ENCODE measurements at places on chromosomes 11 and 22. TPM values are rescaled to one million over a fixed set of nuclear protein-coding genes. Genes with fewer than 3 reads are reported as not detected.

SH3BP1 gene
- 2.9 TPM for total RNA-seq

DNA sequence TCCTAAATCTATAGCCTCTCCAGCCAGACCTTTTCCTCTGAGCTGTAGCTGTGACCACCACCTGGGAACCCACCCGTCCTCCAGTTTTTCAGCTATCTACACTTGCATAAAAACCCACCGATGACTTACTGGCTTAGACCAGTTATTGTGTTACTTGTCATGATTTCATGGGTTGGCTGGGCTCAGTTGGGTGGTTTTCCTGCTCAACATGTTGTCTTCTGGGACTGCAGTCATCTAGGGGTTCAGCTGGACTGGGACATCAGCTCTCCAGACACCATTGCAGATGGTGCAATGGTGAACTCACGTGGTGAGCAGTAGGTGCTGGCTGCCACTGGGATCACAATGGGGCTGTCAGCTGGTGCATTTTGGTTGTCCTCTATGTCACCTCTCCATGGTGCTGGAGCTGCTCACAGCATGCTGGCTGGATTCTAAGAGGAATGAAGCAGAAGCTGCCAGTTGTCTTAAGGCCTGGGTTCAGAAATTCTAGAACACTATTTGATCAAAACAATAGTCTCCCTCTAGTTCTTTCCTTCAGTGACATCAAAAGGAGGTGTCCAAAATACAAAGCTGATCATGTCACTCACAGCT is 1.3 kb upstream of the SYT13 start:
- no peak for ATAC-seq

KRTAP5-11 gene
- not detected for total RNA-seq

KRTAP5-8 gene
- total RNA-seq = 0.27 TPM

- no peak for ATAC-seq
Measured at GRCh38 chr22:48520884-48521588, 1306.6 kb downstream of the BRD1 start.

SMIM35 gene
- total RNA-seq = not detected

MYRF gene
- total RNA-seq = 0.12 TPM

KIRREL3 gene
- 0.54 TPM for total RNA-seq

GRCh38 chr22:23548501-23549197 is 31.4 kb downstream of the IGLL1 start:
- no peak for ATAC-seq

DNA sequence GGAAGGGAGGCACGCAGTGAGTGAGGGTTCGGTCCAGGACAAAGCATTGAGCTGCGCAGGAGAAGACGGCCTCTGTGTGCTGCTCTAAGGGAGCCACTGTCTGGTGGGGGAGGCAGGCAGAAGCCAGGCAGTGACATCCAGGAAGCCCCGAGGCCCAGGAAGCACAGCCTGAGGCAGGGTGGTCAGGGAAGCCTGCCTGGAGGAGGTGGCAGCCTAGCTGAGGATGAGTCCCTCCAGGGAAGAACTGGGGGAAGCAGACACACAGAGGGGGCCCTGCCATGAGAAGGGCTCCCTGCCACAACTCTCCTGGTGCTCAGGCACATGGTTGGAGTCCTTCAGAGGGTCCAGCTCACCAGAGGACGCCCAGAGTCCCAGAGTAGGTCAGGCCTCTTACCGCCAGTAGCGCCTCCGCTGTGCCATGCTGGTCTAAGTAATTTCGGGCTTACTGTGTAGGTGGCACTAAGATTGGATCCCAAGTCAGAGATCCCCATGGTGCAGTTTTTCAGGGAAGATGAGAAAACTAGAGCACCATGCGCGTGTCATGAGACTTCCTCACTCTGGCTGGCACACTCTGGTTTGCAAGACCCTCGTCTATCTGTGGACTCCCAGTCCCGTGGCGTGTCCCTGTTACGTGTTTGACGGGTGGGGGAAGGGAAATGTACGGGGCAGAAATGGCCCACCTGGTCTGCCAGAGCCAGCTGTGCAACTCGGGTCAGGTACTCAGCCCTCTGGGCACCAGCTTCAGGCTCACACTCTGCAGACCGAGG is 887.2 kb downstream of the BRD1 start:
- no peak for ATAC-seq

SAC3D1 gene
- total RNA-seq = 13.6 TPM

DNA sequence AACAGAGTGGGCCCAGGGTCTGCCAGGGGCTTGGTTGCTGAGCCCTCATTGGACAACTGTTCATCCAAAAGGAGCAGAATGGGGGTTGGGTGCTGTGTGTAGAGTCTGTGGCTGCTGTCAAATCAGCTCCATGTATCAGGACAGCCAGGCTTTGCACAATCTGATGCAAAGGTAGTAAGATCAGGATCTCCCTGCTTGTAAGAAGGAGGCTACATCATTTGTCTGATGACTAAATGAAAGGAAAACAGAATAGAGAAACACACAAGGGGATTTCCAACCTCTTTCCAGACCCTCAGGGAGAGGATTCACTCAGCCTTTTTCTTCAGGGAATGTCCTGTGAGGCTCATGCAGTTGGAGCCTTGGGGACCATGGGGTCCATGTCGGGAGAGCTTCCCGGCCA is 7.2 kb downstream of the MICAL2 start:
- ATAC-seq = no peak

- ATAC-seq = peak; percentile 31
Measured at GRCh38 chr22:40919446-40919845, 31.7 kb upstream of the RBX1 start.

- ATAC-seq = no peak
Measured at GRCh38 chr11:31796499-31797189, 14.5 kb downstream of the PAX6 start.

DNA sequence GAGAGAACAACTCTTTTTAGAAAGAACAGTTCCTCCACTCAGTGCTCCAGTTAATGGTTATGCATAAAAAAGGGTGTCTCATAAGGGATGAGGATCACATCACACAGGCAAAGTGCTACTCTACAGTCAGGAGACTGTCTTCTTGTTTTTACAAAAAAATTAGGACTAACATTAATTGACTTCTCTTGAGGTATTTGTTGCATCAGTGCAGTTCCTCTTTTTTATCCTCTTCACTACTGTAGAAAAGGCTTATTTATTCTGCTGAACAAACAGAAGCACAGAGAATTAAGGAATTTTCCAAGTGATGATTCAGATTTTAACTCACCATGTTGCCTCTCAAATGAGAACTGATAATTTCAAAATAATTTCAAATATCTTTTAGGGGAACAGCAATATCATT is 1.9 kb downstream of the MMP8 start:
- ATAC-seq = no peak

DNA sequence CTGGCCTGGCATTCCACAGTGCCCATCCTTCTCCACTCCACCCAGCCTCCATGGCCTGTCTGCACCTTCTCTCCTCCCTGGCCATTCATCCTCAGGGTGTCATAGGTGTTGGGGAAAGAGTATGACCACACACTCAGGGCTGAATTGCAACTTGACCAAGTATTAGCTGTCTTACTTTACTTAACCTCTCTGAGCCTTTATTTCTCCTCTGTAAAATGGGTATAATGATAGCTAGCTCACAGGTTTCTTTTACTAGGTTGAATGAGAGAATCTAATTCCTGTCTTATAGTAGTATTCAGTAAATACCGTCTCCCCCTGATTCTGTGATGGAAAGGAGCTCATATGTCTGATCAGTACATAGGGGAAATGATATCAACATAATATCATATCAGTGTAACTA is 16.0 kb downstream of the PANX1 start:
- no peak for ATAC-seq

GRCh38 chr11:132045107-132045506 is 674.7 kb downstream of the NTM start:
- no peak for ATAC-seq

DNA sequence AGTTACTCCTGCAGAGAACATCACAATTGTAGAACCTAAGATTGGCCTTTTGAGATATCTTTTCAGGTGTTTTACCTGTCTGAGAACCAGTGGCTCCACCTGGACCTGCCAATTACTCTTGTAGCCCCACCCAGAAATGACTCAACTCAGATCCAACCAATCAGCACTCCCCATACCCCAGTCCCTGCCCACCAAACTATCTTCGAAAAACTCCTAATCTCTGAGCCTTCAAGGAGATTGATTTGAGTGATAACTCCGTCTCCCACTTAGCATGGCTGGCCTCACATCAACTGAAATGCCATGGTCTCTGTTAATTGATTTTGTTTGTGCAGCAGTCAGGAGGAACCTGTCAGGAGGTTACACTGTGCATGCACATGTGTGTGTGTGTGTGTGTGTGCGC is 103.6 kb downstream of the MTNR1B start:
- ATAC-seq = no peak

KCNQ1OT1 gene
- 0.52 TPM for total RNA-seq

C22orf15 gene
- total RNA-seq = not detected

- no peak for ATAC-seq
Measured at GRCh38 chr11:35418282-35419183, 825 bp downstream of the SLC1A2 start.

DNA sequence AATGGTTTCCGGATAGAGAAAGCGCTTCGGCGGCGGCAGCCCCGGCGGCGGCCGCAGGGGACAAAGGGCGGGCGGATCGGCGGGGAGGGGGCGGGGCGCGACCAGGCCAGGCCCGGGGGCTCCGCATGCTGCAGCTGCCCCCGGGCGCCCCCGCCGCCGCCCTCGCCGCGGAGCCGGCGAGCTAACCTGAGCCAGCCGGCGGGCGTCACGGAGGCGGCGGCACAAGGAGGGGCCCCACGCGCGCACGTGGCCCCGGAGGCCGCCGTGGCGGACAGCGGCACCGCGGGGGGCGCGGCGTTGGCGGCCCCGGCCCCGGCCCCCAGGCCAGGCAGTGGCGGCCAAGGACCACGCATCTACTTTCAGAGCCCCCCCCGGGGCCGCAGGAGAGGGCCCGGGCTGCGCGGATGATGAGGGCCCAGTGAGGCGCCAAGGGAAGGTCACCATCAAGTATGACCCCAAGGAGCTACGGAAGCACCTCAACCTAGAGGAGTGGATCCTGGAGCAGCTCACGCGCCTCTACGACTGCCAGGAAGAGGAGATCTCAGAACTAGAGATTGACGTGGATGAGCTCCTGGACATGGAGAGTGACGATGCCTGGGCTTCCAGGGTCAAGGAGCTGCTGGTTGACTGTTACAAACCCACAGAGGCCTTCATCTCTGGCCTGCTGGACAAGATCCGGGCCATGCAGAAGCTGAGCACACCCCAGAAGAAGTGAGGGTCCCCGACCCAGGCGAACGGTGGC is 15.7 kb downstream of the PIK3IP1 start:
- ATAC-seq = peak; percentile 6

GRCh38 chr22:47148956-47149728 is 386.7 kb downstream of the TBC1D22A start:
- no peak for ATAC-seq

DNA sequence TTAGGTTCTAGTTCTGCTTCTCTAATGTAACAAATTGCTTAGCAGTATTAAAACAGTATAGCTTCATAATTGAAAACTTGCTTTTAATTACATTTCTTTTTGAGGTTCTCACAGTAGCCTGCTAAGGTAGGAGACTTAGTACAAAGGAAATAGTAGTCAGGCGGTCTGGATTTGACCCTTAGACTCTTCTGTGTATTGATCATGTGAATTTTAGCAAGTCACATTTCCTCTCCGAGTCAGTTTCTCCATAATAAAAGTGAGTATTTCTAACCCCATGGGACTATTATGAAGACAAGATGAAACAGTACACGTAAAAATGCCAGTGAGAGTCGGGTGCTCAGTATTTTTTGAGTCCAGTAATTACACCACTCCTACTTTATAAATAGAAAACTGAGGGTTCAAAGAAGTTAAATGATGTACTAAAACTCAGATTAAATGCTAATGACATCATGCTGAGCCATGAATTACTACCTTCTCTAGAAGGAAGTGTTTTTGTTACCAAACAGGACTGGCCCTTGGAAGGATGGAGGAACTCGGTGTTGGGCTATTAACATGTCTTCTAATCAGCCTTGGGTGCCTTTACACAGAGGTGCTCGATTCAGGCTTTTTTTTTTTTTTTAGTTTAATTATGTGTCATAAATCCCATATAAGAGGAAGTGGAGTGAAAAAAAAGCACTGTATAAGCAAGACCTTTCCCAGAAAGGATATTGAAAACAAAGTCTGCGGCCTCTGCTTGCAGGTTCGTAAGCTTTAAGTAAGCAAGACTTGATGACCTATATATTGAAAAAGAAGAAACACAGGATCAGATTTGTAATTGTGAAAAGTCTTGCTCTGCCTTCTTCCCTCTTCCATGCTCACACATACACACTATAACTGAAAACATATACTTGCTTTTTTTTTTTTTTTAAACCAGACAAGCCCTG is 109.0 kb downstream of the EMSY start:
- no peak for ATAC-seq

FOLR3 gene
- total RNA-seq = not detected

DNA sequence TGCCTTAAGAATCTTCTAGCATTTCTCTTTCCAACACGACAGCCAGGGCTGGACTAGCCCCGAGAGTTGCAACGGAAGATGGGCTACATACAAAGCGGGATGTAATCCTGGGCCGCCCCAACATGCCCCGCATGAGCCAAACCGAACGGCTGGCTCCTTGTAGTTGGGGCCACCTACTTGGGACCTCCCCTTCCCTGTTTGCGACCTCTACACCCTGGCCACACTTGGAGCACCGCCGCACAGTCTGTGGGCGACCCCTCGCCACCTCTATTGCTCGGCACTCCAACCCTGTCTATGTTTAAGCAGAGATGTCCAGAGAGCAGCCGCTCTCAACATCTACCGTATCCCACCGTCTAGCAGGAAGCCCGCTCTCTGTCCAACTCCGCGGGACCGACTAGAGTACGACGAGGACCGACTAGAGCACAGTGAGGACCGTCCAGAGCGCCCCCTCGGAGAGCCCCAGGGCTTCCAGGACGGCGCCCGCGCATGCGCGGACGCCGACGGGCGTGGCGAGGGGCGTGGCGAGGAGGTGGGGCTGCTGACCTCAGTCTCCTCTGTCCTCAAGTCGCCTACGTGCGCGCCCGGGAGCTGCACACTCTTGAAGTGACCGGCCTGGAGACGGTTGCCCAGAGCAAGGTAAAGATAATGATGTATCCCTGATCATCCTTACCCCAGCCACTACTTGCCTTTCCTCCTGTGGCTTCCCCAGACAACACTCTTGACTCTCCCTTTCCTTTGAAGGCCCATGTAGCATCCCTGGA is 32.3 kb downstream of the NEAT1 start:
- ATAC-seq = peak; percentile 89

DKK3 gene
- total RNA-seq = 167 TPM

- no peak for ATAC-seq
Measured at GRCh38 chr11:88353835-88354496, 16.4 kb upstream of the CTSC start.

DNA sequence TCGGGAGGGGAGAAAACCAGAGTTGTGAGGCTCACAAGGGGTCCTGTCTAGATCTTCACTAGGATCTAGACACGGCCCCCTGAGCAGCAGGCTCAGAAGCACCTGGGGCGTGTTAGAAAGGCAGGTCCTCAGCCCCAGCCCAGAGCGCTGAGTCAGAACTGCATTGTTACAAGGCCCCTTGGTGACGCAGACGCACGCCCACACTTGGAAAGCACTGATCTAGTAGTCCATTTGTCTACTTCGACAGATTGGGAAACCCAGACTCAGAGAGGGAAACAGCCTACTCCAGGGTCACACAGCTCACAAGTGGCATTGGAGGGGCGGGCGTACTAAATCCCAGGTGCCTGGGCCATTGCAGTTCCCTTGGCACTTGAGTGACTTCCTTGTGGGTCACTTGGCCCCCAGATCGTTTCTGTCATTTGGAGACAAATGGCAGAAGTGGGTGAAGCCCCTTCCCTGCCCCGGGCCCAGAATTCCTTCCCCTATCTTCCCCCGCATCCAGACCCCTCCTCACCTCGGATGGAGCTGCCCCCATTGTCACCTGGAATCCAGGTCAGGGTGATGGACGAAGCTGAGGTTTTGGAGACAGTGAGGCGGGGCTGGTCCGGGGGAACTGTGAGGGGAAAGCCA is 110.8 kb downstream of the CEP164 start:
- no peak for ATAC-seq

GRCh38 chr11:66007201-66007634 is 4.6 kb upstream of the CST6 start:
- ATAC-seq = no peak

- ATAC-seq = no peak
Measured at GRCh38 chr11:47107744-47108143, 68.9 kb downstream of the ARFGAP2 start.
